ENCODE measurements at places on chromosomes 4 and X. TPM values are rescaled to one million over a fixed set of nuclear protein-coding genes. Genes with fewer than 3 reads are reported as not detected.

The RNF128 gene
- not detected for total RNA-seq

- DNase-seq, result peak; percentile 61
- peak overlapping the region; percentile 96 for H3K27ac ChIP-seq
- peaks cover 36% of the 10 kb centered on the region for H3K36me3 ChIP-seq
- H3K27me3 ChIP-seq, result no peaks in the 10 kb centered on the region
These were observed 729 bp upstream of the IRF2 start for GRCh38 chr4:184475096-184475461.

The HTRA3 gene
- total RNA-seq, result not detected

The NHSL2 gene
- 1.6 TPM for total RNA-seq

GRCh38 chrX:120795301-120795700 is 80.4 kb downstream of the CT47B1 start:
- no peak overlapping the region for H3K4me3 ChIP-seq
- H3K4me1 ChIP-seq, result peaks cover 3% of the 10 kb centered on the region
- DNase-seq, result no peak
- no peak overlapping the region for H3K27ac ChIP-seq
- H3K36me3 ChIP-seq, result no peaks in the 10 kb centered on the region

DNA sequence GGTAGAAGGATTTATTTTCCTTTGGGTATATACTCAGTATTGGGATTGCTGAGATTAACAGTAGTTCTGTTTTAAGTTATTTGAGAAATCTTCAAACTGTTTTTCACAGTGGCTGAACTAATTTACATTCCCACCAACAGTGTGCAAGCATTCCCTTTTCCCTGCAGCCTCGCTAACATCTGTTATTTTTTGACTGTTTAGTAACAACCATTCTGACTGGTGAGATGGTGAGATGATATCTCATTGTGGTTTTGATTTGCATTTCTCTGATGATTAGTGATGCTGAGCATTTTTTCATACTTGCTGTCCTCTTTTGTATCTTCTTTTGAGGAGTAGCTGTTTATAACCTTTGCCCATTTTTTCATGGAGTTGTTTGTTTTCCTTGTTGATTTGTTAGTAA is 457.8 kb downstream of the TRAM1L1 start:
- no peak overlapping the region for H3K4me3 ChIP-seq
- no peaks in the 10 kb centered on the region for H3K36me3 ChIP-seq
- DNase-seq, result no peak
- H3K4me1 ChIP-seq, result no peaks in the 10 kb centered on the region

DNA sequence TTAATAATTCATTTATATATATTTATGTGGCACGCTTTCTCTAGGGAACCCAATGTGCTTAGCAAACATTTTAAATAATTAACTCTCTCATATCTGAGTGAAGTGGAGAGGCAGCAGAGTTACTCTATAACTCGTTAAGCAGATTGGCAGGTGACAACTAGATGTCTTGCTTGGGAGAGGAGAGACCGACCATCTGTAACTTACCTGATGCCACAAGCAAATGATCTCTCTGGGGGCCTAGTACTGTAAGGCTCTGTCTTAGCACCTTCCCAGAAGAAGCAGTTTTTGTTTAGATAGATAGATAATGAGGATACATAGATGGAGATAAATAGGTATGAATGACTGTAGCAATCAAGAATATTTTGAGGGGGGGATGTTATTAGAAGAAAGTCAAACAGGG is 11.9 kb upstream of the SEL1L3 start:
- DNase-seq, result no peak
- H3K4me3 ChIP-seq, result no peak overlapping the region
- peaks cover 6% of the 10 kb centered on the region for H3K4me1 ChIP-seq
- H3K27me3 ChIP-seq, result peaks cover 2% of the 10 kb centered on the region

The CENPU gene
- 46.0 TPM for total RNA-seq

GRCh38 chr4:148716431-148717052 is 274.3 kb upstream of the NR3C2 start:
- H3K27me3 ChIP-seq, result no peaks in the 10 kb centered on the region
- no peak for DNase-seq
- H3K36me3 ChIP-seq, result no peaks in the 10 kb centered on the region
- no peak overlapping the region for H3K4me3 ChIP-seq
- no peaks in the 10 kb centered on the region for H3K4me1 ChIP-seq

DNA sequence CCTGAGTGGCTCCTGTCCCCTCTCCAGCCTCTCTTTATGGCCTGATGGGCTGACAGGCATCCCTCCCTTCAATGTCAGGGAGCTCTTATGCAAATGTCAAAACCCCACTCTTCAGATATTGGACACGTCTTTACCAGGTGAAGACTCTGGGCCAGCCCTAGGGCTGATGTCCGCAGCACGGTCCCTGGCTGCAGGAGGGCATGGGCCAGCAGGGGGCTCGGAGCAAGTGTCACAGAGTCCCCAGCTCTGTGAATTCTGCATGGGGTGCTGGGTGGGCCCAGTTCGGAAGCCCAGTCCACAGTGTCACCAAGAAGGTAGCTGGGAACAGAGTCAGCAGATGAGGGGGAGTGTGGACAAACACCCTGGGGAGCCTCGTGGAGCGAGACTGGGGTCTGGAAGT is 39.6 kb upstream of the PSAPL1 start:
- DNase-seq, result no peak
- H3K4me3 ChIP-seq, result no peak overlapping the region
- no peaks in the 10 kb centered on the region for H3K36me3 ChIP-seq
- H3K4me1 ChIP-seq, result no peaks in the 10 kb centered on the region
- no peak overlapping the region for H3K27ac ChIP-seq

GRCh38 chrX:2517055-2517454 is 16.3 kb upstream of the DHRSX start:
- no peaks in the 10 kb centered on the region for H3K4me1 ChIP-seq
- H3K27ac ChIP-seq, result no peak overlapping the region
- H3K36me3 ChIP-seq, result no peaks in the 10 kb centered on the region
- no peak for DNase-seq
- H3K27me3 ChIP-seq, result no peaks in the 10 kb centered on the region
- H3K4me3 ChIP-seq, result no peak overlapping the region

DNA sequence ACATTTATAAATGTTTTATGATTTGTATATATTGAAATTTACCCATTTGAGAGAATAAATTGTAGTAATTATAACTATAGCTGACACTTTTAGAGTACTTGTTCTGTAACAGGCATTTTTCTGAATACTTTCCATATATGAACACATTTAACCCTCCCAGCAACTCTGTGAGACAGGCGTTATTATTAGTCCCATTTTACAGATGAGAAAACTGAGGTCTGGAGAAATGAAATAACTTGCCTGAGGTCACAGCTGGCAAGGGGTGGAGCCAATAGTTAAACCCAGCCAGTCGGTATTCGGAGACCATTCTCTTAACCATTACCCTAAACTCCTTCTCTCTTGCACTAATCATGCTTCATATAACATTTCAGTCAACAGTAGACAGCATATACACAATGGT is 72.5 kb downstream of the LIMCH1 start:
- H3K27me3 ChIP-seq, result no peaks in the 10 kb centered on the region
- no peak overlapping the region for H3K4me3 ChIP-seq
- H3K27ac ChIP-seq, result no peak overlapping the region
- no peak for DNase-seq
- no peaks in the 10 kb centered on the region for H3K36me3 ChIP-seq

DNA sequence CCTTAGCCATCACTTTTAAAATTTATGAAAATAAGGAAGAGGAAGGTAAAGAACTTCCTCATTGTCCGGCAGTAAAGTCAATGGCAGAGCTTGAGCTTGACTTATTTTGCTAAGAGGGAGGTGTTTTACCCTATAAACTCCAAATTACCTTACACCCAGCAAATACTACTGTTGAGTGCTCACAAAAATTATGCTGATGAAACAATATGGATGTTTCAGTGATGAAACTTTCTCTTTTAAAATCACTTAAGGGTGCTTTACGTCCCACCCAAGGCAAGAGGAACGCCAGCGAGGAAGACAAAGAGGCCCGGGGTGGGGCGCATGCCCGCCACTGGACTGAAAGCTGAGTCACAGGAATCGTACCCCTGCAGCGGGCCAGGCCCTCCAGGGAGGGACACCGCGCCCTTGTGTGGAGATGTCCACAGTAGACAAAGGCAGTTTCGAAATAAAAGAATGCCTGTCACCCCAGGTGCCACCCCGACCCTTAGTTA is 560 bp upstream of the TMSB4X start:
- H3K27ac ChIP-seq, result peak overlapping the region; percentile 98
- peak overlapping the region; percentile 97 for H3K4me3 ChIP-seq
- H3K27me3 ChIP-seq, result no peaks in the 10 kb centered on the region
- H3K36me3 ChIP-seq, result peaks cover 36% of the 10 kb centered on the region
- peaks cover 38% of the 10 kb centered on the region for H3K4me1 ChIP-seq

Data from activated naive CD8-positive, alpha-beta T cell treated with anti-CD3 and anti-CD28 coated beads, Interleukin-2, amount 10 ng/mL, durations not matched to agents 7 days and 5 days (primary cell).